ENCODE measurements at places on chromosomes 3 and 15. TPM values are rescaled to one million over a fixed set of nuclear protein-coding genes. Genes with fewer than 3 reads are reported as not detected.

- no peak for DNase-seq
Observed at GRCh38 chr15:93762036-93762435, 469.3 kb upstream of the MCTP2 start.

DNA sequence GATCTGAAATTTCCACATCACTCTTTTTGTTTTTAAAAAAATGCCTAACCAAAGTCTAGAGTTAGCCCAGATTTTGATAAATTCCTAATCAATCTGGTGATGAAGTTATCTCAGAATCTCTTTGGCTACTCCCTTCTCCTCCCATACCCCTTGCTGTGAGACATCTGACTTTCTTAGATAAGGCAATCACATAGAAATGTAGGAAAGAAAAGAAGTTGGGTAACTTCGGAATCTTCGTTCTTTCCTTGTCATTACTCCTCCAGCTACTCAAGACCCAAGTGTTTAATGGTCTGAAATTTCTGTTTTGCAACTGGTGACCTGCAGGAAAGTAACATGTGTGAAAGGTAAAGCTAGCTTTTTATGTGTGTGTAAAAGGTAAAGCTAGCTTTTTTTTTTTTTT lies 37.8 kb downstream of the MYL3 start:
- DNase-seq = no peak

GRCh38 chr3:74107451-74107850 lies 482.7 kb upstream of the PDZRN3 start:
- no peak for DNase-seq

Gene TYRO3
- total RNA-seq = 3.9 TPM

Gene LIPH
- total RNA-seq = 0.63 TPM

Gene IREB2
- 10.1 TPM for total RNA-seq

Gene TRAT1
- total RNA-seq = not detected

Data from Daoy (cell line).